Stimulated activated naive CD4-positive, alpha-beta T cell treated with Interleukin-2 at 50 U/mL for 16 hours (primary cell): ENCODE measurements at places on chromosomes 1 and 21.
A peak's percentile ranks its signal among the peaks of the same experiment; 100 is the strongest.

DNA sequence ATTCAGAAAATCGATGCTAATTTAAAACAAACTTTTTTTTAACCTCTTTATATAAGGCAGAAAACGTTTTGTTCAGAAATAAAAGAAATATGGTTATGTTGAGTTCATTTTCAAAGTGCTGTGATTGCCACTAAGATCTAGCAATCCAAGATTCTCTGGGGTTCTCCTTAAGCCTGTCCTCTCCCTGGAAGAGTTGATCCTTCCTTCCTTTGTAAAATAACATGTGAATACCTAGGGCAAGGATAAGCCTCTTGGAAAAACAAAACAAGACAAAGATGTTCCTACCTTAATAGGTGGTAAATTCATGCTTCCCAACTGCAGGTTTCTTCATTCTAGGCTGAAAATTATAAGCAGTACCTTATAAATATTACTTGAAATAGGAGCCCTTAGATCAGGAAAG lies 18.0 kb upstream of the FOXD3 start:
- DNase-seq: no peak

GRCh38 chr1:75129983-75130789 lies 4.0 kb upstream of the LHX8 start:
- DNase-seq: no peak

GRCh38 chr1:26838474-26839338 lies 12.2 kb downstream of the ZDHHC18 start:
- peak; percentile 76 for DNase-seq

DNA sequence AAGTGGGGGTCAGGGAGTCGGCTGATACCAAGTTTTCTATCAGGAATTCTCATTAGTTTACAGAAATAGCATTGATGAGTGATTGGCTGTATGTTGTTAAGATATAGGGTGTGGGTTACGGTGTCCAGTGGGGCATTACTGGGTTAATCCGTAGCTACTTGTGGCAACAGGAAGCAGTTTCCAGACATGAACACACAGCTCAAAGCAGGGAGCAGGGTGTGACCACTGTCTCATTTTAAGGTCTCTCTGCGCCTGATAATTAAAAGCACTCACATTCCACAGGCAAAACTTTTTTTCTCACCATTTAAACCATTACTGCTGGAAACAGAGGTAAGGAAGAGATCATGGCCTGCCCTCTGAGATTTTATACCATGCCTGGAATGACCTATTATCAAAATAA lies 114.9 kb downstream of the SIK1 start:
- no peak for DNase-seq

DNA sequence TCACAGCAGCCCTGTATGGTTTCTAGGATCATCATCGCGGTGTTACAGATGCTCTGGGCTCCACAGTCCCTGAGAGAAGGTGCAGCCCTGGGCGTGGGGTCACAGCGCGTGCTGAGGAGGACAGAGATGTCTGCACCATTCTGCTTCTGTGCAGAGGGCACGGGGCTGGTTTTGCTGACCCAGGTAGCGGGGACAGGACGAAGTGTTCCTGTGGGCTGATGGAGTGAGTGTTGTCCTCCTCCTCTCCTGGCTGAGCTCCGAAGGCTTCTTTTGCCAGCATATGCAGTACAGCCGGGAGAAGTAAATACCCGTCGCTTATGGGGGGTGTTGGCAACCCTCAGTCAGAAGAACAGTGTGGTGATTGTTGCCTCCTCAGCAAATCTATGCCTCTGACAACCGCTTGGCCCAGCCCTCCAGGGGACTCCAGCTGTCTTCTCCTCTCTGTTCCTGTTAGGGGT lies 101.5 kb downstream of the DDX20 start:
- no peak for DNase-seq

- no peak for DNase-seq
Observed at GRCh38 chr1:197666769-197667285, 108.5 kb downstream of the DENND1B start.
